ENCODE measurements at places on chromosomes 13 and 19. TPM values are rescaled to one million over a fixed set of nuclear protein-coding genes. Genes with fewer than 3 reads are reported as not detected.

Gene KHSRP
- 31.9 TPM for total RNA-seq

Gene SF3A2
- total RNA-seq = 4.8 TPM

Gene MYO1F
- total RNA-seq = 0.18 TPM

Gene TEX101
- not detected for total RNA-seq

Gene VSIG10L
- total RNA-seq = under 0.01 TPM

Gene DIAPH3
- 16.1 TPM for total RNA-seq

Gene ANKLE1
- total RNA-seq = 0.28 TPM

Gene ZNF763
- total RNA-seq = 0.90 TPM

Gene STX10
- total RNA-seq = 76.7 TPM

Gene VSTM2B
- total RNA-seq = not detected

Gene FAM83E
- 0.56 TPM for total RNA-seq

Gene CYSLTR2
- total RNA-seq = not detected

Gene LAIR1
- not detected for total RNA-seq

Gene FCGBP
- total RNA-seq = not detected

Gene URAD
- total RNA-seq = not detected

Gene KLK12
- not detected for total RNA-seq

Gene SKA3
- 24.4 TPM for total RNA-seq

Gene GIPC3
- total RNA-seq = under 0.01 TPM

Gene CFAP97D2
- not detected for total RNA-seq

Gene SLC44A2
- 28.5 TPM for total RNA-seq

Gene CDC34
- 35.7 TPM for total RNA-seq

Gene JAK3
- total RNA-seq = 0.28 TPM

Gene ZBTB32
- not detected for total RNA-seq

Gene MUC16
- total RNA-seq = not detected

Gene SIGLEC9
- total RNA-seq = not detected

Gene RASAL3
- total RNA-seq = not detected

Gene PRSS57
- total RNA-seq = not detected

Gene CGB1
- total RNA-seq = not detected

Gene TYROBP
- not detected for total RNA-seq

Gene GZMM
- not detected for total RNA-seq

Gene LGI4
- total RNA-seq = not detected

Gene F7
- total RNA-seq = under 0.01 TPM

Gene AP2S1
- 144 TPM for total RNA-seq

Gene CILP2
- 0.18 TPM for total RNA-seq

Gene ZNF829
- total RNA-seq = 3.3 TPM

Gene KIR2DL1
- not detected for total RNA-seq

Gene EBI3
- 0.36 TPM for total RNA-seq

Gene PTH2
- total RNA-seq = not detected

Gene ERCC1
- 84.2 TPM for total RNA-seq

Gene GPR12
- total RNA-seq = not detected

Gene FNDC3A
- 60.4 TPM for total RNA-seq

Gene DOCK9
- 9.7 TPM for total RNA-seq

Gene GPC5
- 1.8 TPM for total RNA-seq

Gene DAZAP1
- total RNA-seq = 22.0 TPM

Gene ZNF579
- 0.54 TPM for total RNA-seq

Gene CFD
- total RNA-seq = 1.4 TPM
